ENCODE measurements at places on chromosomes 4 and X. TPM values are rescaled to one million over a fixed set of nuclear protein-coding genes. Genes with fewer than 3 reads are reported as not detected.

GRCh38 chr4:107743532-107743931, 23.5 kb upstream of the PAPSS1 start:
- DNase-seq, result no peak

DNA sequence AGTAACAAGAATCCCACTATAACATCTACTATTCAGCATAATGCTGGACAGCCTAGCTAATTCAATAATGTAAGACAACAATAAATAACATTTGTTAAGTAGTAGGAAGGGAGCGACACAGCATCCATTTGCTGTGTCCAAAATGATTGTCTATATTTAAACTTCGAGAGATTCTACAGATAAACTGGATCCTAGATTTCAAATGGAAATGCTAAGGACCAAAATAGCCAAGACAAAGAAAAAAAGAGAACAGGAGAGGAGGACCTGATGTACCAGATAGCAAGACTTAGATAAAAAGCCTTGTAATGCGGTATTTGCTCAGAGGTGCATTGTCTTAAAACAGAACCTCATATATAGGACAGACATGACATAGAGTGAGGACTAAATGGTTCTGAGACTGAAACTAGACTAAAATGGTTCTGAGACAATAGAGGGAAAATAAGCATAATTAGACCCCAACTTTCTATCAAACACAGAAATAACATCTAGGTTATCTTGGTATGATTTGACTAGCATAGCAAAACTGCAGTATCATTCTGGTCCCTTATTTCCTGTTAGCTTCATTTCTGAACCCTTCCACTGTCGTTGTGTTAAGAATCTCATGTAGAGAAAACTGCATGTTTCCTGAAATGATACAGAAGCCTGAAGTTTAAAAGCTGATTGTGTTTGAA, 3.8 kb downstream of the HPGDS start:
- no peak for DNase-seq

The USP17L29 gene
- total RNA-seq, result not detected

DNA sequence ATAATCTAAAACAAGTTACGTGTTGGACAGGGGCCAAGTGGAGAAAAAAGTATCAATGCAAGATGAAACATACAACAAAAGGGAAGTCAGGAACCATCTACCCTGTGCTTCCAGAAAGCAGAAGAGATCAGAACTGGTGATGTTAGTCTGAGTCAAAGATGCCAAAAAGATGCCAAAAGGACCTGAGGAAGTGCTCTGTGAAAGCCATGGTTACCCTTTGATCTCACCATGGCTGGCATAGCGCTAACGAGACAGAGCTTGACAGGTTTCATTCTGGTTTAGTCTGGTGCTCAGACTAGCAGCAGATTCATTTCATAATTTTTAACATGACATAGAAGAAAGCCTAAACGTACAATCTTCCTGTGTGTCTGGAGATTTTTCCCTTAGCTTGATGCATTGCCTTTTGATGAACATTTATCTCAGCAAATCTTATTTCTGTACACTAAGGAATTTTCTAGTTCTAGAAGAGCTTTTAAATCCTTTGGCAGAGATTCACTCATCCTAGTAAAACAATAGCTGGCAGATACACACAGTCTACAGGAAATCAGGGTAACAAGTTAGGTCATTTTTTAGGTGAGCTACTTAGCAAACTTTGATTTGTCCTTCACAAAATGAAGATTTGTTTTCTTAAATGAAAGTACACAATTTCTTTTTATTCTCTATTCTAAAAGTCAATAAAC, 87.7 kb downstream of the COL25A1 start:
- DNase-seq, result no peak

The SPANXB1 gene
- total RNA-seq, result not detected

DNA sequence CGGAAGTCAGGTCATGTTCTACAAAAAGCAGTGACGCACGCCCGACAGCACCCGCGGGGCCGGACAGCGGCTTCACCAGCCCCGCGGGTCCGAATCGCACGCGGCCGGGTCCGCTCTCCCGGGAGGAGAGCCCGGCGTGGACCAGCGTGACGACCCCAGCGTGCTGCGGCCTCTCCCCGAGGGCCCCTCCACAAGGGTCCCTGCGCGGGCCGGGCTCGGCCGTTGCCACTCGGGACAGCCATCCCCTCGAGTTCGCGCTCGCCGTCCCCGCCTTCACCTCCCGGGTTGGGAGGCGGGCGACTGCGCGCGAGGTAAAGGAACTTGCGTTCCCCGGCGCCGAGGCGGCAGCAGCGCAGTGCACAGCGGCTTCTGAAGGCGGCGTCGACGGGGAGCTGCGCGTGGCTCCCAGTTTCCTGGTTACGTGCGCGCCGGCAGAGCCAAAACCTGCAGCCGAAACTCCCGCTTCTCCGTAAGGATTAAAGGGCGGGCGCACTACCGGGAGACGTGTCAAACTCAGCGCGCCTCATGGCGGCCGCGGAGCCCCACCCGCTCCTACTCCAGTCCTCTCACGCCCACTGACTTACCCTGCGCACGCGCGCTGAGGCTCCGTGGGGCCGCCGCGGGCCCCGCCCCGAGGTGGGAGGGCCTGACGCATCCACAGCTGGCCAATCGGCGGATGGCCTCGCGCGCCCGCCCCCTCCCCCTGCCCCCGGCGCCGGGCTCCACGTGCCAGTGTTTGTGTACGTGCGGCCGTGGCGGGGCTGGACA, 416 bp upstream of the LRP2BP start:
- peak; percentile 98 for DNase-seq

The FGFBP1 gene
- total RNA-seq, result not detected

GRCh38 chr4:182829196-182829595, 88.0 kb downstream of the DCTD start:
- no peak for DNase-seq

The CHRNA9 gene
- total RNA-seq, result not detected
